NCI-H1930 (cell line): ENCODE measurements at places on chromosomes 4 and X.

DNA sequence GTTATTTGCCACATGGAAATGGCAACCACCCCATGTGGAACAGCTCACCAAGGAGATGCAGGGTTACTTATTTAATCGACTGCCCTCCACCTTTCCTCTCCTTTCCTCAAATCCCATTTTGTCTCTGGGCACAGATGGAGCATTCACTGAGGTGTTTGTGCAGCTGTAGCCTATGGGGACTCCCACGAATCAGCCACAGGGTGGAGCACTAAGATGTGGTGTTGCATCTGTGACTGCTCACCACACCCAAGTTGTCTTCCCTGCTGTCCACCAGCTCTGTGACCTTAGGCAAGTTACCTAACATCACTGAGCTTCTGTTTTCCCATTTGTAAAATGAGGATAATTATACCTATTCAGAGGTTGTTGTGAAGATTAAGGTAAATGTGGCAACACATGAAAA lies 252.4 kb upstream of the CPEB2 start:
- no peak for DNase-seq

DNA sequence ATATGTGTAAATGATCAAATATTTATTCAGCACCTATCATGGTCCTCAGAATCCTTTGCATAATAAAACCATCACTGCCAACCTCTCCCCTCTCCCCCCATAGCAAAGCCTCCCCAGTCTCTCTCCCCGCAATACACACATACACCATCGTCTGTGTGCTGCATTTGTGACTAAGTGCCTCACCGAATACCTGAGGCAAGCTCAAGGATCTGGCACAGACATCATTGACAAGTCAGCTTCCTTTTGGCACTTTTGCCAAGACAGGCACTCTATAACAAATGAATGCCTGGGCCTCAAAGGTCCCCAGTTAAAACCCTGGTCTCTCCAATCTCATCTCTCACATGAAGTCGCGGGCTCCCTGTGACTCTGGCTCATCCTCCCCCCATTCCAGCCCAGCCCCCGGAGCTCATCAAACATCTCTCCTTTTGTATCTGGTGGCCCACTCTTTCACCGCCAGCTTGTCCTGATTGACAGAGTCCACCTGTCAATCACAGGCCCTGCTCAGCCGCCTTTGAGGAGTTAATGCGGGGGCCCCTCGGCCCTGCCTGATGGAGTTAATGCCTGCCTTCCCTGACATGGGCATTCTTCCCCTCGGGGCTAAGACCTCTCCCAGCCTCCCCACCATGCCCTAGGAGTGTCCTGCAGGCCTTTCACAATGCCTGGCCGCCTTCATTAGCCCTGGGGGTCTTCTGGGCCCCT lies 135.8 kb upstream of the ATP6AP2 start:
- DNase-seq = no peak

DNA sequence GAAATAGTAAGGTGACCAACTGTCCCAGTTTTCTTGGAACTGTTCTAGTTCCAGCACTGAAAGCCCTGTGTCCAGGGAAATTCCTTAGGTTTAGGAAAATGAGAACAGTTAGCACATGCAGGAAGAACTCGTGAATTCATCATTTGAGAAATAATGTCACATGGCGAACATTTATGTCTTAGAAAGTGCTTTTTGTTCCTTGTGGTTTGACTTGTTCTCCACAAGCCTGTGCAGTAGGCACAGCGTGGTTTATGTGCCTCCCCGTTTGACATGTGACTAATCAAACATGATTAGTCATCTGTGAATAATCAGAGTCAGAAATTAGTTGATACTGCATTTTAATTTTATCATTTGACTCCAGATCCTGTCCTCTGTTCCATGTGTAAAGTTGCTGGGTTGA lies 556.0 kb upstream of the CPEB2 start:
- no peak for DNase-seq

DNA sequence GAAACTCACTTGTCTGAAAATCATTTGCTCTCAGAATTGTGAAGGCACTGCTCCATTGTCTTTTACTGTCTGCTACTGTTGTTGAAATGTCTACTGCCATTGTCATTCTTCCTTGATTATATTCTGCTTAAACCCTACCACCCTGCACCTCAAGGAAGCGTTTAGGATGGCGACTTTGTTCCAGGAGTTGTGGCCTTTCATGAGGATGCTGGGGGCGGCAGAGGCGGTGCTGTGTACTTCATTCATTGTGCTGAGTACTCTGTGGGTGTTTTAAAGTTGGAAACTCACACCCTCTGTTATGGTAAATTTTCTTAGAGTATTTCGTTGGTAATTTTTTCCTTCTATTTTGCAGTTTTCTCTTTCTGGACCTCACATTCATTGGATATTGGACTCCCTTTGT lies 258.9 kb downstream of the TENM3 start:
- DNase-seq = no peak
